CD4-positive, alpha-beta T cell treated with Interleukin-10 for 1 hour (primary cell): ENCODE measurements at places on chromosomes 12 and 14.
A peak's percentile ranks its signal among the peaks of the same experiment; 100 is the strongest.

DNA sequence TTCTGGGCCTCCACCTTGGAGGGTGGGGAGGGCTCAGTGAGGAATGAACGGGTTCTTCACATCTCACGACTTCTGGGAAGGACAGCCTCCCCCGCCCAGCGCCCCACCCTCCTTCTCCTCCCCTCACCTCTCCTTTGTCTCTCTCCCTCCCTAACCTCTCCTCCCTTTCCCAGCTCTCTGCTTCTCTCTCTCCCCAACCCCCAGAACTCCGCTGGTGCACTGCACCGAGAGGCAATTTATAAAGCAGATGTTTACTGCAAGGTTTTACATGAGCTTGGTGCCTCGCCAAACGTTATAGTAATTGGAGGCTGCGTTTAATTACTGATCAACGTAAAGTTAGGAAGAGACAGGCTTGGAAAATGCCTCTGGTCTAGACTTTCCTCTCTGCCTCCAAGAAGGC, 42.9 kb upstream of the FAM222A start:
- DNase-seq = no peak

DNA sequence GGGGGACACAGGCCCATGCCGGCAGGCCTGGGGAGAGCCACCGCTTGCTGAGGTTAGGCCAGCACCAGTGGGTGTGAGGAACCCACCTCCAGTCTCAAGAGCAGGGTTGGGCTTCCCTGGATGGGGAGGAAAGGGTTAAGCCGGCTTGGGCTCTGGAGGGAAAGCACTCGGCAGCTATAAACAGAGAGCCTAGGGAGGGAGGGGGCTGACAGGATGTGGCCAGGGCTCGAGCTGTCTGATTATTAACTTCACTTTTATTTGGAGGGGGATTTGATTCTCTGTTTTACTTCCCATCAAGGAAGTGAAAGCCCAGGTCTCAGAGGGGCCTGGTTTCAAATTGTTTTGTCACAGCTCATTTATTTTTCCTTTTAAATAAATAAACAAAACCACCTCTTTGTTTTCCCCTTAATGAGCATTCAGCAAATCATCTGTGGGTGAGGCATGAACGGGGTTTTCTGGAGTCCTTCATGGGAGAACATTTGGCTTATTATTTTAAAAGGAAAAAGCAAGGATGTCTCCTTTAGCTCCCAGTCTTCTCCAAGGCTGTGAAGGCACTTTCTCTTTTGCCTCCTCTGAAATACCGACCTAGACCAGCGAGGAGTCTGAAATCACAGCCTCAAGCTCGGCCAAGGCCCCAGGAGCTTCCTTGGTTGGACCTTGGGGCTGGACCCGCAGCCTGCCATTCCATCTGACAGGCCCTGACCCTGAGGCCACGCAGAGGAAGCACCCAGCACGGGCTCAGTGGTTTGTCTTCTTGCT, 21.9 kb upstream of the ZFP36L1 start:
- DNase-seq = peak; percentile 79

DNA sequence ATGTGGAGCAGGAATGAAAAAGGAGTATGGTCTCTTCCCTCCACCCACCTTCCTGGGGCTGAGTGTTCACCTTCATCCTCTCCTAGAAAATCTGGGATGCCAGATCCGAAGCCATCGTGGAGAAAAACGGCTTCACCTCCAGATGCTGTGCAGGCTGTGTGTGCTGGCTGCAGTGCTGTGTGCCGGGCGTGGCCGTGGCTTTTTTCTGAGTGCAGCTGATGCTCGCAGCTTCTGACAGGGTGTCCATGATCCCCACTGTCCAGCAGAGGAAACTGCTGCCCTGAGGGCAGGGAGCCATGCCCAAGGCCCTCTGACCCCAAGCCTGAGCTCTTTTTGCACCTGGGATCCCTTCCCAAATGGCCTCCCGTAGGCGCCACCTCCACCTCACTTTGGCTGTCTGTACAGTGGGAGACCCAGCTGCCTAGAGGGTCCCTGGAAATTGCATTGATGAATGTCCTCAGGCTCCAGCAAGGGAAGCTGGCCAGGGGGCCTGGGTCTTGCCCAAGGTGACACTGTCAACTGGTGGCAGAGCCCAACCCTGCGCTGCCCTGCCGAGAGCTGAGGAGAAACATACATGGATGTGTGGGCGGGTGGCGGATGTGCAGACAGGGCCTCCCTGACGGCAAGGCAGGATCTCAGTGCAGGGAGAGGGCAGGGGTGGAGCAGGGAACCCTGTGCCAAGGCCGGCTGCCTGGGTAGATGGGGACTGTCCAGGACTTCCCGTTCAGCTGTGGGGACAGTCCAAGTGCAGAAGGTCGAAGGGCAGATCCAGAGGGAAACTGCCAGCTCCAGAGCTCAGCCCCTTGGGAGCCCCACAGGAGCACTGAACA, 53.3 kb downstream of the BEGAIN start:
- DNase-seq = no peak

DNA sequence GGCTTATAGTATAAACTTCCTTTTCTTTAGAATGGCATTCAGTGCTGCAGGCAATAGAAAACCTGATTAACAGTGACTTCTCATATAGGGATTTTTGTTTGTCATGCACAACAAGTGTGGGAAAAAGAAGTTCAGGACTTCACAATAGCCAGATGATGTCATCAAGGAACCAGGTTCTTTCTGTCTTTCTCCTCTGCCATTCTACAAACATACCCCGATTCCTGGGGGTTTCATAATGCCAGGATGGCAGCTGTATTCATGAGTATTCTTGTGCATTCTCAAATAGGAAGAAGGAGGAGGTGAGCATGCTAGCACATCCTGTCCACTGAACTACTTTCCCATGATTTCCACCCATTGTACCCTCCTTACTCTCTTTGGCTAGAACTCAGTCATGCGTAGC, 182.7 kb upstream of the EEA1 start:
- DNase-seq = no peak

GRCh38 chr14:104315169-104315568, 176.8 kb downstream of the KIF26A start:
- no peak for DNase-seq

DNA sequence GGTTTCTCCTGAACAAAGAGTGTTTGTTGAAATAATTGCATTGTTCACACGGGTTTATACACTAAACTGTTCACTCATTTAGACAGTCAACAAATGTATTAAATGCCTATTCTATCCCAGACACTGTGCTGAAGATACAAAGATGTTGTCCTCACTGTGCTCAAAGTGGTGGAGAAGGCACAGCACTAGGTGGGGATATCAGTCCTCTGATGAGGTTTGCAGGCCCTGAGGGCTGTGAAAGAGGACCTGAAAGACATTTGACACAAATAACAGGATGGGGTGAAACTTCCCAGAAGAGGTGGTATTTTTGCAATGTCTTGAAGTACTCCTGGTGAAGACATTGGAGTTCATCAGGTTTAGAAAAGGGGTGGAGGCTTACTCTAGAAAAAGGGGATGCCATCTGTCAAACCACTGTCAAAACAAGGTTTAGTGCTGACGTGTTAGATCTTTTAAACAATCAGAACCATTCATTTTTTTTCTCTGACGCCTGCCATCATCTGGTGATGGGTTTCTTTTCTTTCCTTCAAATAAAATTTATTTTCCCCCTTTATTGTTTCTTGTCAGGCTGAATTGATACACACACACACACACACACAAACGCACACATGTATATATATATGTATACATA, 69.5 kb downstream of the ACSS3 start:
- no peak for DNase-seq

- no peak for DNase-seq
These were observed 8.7 kb upstream of the MEG3 start for GRCh38 chr14:100816950-100817901.

DNA sequence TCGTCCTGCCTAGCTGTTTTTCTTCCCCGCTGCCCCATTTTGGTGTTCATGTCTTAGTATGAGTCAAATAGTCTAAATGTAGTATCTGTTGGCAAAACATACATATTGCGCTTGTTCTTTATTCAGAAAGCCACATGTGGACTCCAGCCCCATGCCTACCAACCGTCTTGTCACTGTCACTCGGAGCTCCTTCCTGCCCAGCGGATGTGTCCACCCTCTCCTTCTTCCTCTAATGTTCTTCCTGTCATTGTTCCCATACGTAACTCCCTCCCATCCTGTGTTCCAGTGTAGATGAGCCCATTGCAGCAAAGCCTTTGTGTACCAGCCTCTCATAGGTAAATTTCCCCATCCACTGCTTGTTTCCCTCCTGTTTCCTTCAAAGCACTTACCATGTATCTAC, 120.5 kb downstream of the TMX1 start:
- DNase-seq = no peak

GRCh38 chr12:120422892-120423456, 14.9 kb upstream of the COX6A1 start:
- DNase-seq = no peak

GRCh38 chr14:51807356-51807755, 53.1 kb upstream of the GNG2 start:
- DNase-seq = no peak

- no peak for DNase-seq
These were observed 4.1 kb upstream of the LMO3 start for GRCh38 chr12:16610001-16610585.

GRCh38 chr14:76584271-76584702, 177.0 kb upstream of the VASH1 start:
- no peak for DNase-seq

- DNase-seq = no peak
These were observed 40.8 kb downstream of the PAX9 start for GRCh38 chr14:36702474-36702873.

GRCh38 chr12:2168808-2169207, 116.0 kb downstream of the CACNA1C start:
- DNase-seq = no peak

GRCh38 chr12:131564845-131565244, 146.0 kb upstream of the SFSWAP start:
- no peak for DNase-seq

DNA sequence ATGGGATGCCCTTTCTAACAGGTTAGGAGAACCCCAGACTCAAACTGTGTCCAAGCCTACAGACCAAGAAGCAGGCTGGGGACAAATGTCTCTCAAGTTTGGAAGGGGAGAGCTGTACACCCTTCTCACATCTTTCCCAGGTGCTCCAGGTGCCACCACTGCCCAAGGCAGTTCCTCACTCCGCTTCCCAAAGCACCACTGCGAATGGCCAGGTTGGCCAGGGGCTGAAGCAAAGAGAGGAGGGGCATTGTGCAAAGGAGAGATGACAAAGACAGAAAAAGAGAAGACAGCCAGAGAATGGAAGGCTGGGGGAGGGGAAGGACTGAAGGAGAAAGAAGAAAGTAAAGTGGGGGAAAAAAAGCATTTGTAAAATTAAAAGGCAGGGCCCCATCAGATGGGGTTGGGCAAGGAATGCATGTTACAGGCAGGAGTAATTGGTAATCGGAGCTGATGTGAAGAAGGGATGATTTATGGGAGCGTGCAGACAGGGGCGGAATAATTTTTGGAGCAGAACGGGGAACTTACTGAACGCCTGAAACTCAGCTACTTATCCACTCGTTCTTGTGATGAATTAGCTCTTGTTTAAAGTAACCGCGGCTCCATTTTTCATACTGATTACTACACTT, 165.8 kb downstream of the ESRRB start:
- DNase-seq = no peak

- DNase-seq = no peak
These were observed 260.9 kb downstream of the ITPR2 start for GRCh38 chr12:26572137-26572536.

- DNase-seq = peak; percentile 67
These were observed 12.1 kb upstream of the FLVCR2 start for GRCh38 chr14:75566321-75566720.

GRCh38 chr12:55253281-55253680, 8.9 kb downstream of the OR6C74 start:
- no peak for DNase-seq

DNA sequence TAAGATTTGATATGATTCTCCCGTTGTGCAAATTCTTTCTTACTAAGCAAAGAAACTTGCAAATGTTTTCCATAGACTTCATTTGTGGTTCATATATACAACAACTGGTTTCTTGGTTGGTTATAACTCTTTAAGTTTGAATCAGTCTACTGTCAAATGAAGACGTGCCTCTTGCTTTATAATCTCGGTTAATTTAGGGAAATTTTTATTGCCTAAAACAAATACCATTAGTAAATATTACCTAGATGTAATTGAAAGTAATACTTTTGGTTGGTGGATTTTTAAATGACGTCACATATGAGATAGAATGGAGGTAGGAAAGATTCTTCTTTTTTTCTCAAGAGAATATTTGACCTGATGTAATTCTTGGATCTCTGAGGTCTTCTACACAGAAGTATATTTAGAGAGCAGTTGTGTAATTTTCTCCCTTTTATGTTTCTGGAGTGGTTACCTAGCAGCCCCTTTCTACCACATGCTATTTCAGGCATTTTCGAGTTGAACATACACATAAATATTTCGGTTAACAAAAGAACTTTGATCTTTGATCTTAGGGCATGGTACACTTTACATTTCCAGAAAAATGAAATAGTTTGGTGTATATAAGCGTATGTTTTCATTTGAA, 1.7 kb downstream of the ATF7IP start:
- peak; percentile 87 for DNase-seq

GRCh38 chr14:104885031-104885972, 20.2 kb downstream of the CEP170B start:
- DNase-seq = no peak

GRCh38 chr12:58029260-58029659, 87.9 kb downstream of the ATP23 start:
- no peak for DNase-seq

- DNase-seq = no peak
These were observed 15.4 kb upstream of the SELPLG start for GRCh38 chr12:108649126-108649525.
